Suprapubic skin (tissue), 4 donors: ENCODE measurements at places on chromosomes 5 and 9. TPM values are rescaled to one million over a fixed set of nuclear protein-coding genes. Genes with fewer than 3 reads are reported as not detected.
A peak's percentile ranks its signal among the peaks of the same experiment; 100 is the strongest.

- DNase-seq: no peak
Measured at GRCh38 chr9:132160802-132161742, 786 bp upstream of the NTNG2 start.

GRCh38 chr5:126455728-126456127 is 32.5 kb downstream of the GRAMD2B start:
- no peak for DNase-seq

GRCh38 chr9:110809038-110809595 is 140.5 kb downstream of the MUSK start:
- DNase-seq: no peak

- DNase-seq: no peak
Measured at GRCh38 chr9:128049843-128050242, 17.3 kb downstream of the NAIF1 start.

GRCh38 chr9:124840300-124840833 is 12.9 kb upstream of the WDR38 start:
- DNase-seq: no peak

GRCh38 chr5:14768508-14769365 is 102.8 kb downstream of the ANKH start:
- no peak for DNase-seq

GRCh38 chr9:94611638-94612068 is 18.0 kb upstream of the FBP2 start:
- DNase-seq: no peak

GRCh38 chr9:2055203-2055658 is 40.1 kb downstream of the SMARCA2 start:
- DNase-seq: no peak

- no peak for DNase-seq
Measured at GRCh38 chr5:173883347-173883924, 4.7 kb upstream of the CPEB4 start.

DNA sequence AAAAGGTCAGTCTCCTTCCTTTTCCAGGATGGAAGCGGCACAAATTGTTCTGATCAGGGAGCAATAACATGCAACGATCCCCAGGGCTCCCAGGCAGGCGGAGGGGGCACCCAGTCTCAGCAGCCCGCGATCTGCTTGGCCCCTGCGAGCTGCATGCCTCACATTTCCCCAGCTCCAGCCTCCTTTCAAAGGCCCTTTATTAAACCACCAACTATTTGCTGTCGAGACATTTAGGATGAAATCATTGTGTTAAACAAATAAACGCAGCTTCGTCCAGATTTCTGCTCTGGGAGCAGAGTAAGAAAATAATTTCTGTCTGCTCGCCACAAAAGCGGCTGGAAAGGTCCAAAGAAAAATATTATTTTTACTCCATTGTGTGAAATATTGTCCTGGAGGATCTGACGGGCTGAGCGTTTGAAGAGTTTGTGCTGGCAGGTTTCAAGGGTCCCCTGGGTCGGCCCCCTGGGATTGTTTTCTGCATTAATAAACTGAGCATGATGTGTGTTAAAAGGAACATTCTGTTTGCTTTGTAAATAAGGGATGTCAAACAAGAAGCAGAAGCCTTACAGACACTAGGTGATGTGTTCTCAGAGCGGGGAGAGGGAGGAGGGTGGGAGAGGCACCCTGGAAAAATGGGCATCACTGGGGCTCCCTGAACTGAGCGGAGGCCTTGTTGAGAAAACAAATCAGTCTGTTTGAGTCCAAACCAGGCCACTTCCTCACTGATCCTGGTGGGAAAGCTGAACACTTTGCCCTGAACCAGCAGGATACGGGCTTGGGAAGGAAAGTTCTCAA is 110.1 kb downstream of the FOXD1 start:
- no peak for DNase-seq

DNA sequence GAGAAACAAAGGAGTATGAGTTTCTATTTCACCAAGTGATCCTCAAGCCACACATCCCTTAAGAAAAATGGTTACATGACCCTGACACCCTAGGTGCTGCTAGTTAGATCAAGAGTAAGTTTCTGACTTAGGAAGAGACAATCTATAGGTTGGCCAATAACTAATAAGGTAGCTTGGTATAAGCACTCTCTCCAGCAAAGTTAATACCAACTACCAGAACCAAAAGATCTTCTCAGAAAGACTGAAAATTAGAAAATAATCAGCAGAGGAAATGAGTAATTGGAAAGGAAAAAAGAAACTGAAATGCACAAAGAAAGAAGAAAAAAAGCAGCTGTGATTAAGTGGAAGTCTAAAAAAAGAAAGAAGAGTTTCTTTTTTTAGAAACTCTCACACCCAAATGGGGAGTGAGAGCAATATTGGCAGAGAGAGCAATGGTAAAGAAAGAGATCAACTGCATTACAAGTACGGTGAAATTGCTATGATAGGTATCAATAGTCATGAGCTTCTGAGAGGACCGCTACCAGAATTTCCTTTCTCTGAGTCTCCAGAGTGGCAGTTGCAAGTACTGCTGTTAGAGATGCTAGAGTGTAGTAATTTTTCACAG is 195.5 kb downstream of the TMEM167A start:
- DNase-seq: no peak

DNA sequence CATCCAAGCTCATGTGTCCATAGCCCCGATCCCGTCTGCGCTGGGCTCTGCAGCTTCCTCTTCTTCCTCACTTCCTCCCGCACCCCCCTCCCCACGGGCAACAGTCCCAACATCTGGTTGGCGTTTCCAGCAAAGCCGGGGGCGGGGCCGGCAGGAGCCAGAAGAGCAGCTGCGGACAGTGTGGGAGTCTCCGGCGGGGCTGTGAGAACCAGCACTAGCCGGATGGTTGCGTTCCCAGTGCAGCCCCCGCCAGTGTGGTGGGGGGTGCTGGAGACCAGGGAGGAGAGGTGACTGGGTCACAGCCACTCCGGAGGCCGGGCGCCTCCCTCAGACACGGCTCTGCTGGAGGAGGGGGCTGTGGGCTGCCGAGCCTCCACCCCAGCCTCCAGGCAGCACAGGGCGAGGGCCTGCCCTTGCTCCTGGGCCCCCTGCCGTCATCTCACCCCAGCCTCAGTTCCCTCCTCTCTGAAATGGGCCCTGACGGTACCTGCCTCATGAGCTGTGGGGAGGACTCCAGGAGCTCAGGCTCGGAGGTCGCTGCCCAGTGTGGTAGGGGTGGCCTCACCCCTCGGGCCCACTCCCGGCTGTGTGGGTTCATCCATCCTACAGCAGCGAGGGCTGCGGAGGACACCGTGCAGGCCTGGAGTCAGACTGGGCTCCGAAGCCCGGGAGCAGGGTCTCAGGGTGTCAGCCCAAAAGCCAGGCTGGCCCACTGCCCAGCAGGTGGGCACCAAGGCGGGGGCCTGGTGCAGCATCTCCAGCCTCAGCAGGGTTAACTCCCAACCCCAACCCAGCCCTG is 41.5 kb upstream of the NOTCH1 start:
- DNase-seq: no peak

- no peak for DNase-seq
Measured at GRCh38 chr5:20575571-20575970, 587.6 kb upstream of the CDH18 start.

DNA sequence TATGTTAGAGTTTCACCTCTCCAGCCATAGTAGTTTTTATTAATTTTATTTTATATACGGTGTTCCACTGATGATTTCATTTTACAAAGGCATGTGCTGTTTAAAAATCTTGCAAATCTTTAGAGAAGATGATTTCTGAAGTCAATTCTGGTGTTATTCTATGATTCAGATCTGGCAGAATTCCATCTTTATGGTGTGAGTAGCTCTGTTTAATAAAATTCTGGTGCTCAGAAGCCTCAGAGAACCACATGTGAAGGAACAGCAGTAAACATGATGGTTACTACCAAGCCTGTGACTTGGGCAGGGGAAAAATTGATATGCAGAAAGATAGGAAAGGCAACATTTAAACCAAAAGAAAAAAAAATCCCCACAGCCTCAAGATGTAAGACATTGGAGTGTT is 299.7 kb downstream of the NPR3 start:
- no peak for DNase-seq

GRCh38 chr5:146223179-146223578 is 19.8 kb downstream of the RBM27 start:
- DNase-seq: no peak

- no peak for DNase-seq
Measured at GRCh38 chr9:84788803-84789462, 119.4 kb downstream of the NTRK2 start.

DNA sequence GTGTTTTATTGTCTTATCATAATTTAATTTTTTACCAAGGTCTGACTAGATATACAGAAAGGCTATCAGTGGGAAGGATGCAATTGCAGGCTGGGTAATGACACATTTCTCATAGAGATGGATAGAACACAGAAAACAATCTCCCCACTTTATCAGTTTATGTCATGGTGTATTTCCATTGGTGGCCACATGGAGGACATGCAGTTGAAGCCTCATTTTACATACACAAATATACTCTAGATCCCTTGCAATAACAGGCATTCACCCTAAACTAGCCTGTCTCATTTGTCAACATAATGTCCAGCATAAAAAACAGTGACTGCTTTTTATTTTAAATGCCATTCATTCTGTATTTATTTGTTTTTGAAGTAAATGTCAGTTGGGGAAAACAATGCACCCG is 526.3 kb downstream of the GABRG2 start:
- no peak for DNase-seq

- no peak for DNase-seq
Measured at GRCh38 chr5:176652136-176652535, 4.9 kb downstream of the TSPAN17 start.

DNA sequence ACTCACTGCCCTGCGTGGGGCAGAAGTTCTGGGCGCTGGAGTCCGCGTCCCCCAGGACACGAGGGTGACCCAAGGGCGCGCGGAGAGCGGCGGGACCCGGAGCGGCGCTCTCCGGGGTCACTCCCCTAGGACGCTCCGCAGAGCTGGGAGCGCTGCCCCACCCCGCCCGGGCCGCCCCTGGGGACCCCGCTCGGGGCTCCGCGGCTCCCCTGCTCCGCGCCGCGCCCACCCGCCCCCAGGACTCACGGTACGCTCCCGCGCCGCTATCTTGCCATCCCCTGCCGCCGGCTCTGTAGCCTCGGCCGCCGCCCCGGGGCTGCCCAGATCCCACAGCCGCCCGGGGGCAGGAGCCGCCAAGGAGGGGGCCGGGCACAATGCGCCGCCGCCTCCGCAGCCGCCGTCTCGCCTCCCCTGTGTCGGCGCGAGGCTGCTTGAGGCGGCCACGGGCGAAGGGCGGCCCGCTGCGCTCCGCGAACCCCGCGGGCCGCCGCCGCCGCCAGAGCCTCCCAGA is 303 bp downstream of the LIFR start:
- DNase-seq: no peak

- peak; percentile 56 for DNase-seq
Measured at GRCh38 chr9:127177665-127178265, 55.3 kb upstream of the ANGPTL2 start.

- no peak for DNase-seq
Measured at GRCh38 chr5:56663523-56663922, 151.8 kb upstream of the MAP3K1 start.

The TAS2R1 gene
- not detected for total RNA-seq

The PCDHB12 gene
- total RNA-seq: 2.2 TPM

The GRM6 gene
- not detected for total RNA-seq

The AIF1L gene
- 15.2 TPM for total RNA-seq

The FGF1 gene
- 0.48 TPM for total RNA-seq

The COL23A1 gene
- total RNA-seq: 1.6 TPM

The NME5 gene
- total RNA-seq: 1.1 TPM

The SOX30 gene
- not detected for total RNA-seq
